ENCODE measurements at places on chromosomes 13 and 19.

DNA sequence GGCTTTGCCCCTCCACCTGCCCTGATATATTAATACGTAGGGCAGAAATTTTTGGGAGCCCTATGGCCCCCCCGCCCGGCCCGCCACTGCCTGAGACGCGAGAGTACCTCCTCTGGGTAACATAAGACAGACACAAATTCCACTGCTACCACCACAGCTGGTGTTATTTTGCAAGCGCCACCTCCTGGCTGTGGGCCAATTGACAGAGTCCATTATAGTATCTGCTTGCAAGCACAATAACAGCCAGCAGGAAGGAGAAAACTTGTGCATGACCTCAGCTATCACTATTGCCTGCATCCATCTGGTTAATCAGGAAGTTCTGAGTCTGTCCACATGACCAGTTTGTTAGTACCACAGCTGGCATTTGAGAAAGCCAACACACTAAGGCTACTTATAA, 25.3 kb upstream of the OR10H2 start:
- peak; percentile 32 for DNase-seq

GRCh38 chr19:7139095-7139494, 69.6 kb downstream of the ZNF557 start:
- no peak for DNase-seq

GRCh38 chr13:35005051-35005450, 63.0 kb downstream of the NBEA start:
- no peak for DNase-seq

- peak; percentile 20 for DNase-seq
These were observed 24.3 kb downstream of the LEUTX start for GRCh38 chr19:39802958-39803357.

GRCh38 chr19:17722655-17723240, 3.5 kb downstream of the MAP1S start:
- no peak for DNase-seq

- DNase-seq, result no peak
These were observed 106.4 kb upstream of the MLNR start for GRCh38 chr13:49113526-49114286.

DNA sequence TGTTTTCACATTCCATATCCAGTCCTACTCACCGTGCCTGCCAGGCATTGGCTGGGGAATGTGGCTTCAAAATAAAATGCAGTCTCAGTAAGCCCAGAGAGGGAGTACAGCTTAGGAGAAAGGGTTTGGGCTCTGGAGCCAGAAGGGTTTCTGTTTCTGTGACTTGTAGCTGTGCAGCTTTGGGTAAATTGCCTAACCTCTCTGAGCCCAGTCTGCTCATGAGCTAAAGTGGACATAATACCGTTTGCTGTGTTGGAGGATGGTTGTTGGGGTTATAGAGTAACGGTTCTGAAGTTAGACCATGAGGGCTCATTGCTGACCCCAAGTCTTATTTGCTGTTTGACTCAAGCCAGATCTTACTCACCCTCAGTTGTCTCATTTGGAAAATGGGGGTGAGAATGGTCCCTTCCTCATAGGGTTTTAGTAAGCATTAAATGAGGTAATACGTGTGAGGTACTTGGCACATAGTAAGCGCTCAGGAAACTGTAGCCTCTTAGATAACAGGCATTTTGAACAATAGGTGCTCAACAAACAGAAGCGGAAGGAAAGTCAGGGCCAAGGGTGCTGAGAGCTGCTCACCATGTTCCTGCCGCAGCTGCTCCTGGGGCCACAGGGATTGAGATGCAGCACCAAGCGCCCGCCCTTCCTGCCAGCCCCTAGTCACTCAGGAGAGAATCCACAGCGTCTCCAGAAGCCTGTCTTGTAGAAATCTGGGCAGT, 45.5 kb downstream of the C13orf42 start:
- DNase-seq, result no peak

- no peak for DNase-seq
These were observed 1440.3 kb downstream of the PCDH9 start for GRCh38 chr13:65789815-65790214.

DNA sequence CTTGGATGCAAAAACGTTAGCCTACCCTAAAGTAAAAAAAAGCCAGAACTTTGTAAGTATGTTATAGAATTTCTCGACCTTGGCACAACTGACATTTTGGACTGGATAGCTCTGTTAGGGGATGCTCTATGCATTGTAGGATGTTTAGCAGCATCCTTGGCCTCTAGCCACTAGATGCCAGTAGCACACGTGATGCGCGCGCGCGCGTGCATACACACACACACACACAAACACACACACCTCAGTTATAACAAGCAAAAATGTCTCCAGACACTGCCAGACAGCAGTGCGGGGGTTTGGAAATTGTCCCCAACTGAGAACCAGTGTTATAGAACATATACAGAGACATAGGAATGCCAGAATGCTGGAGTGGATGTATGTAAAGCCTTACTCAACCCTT, 17.2 kb downstream of the ZNF226 start:
- DNase-seq, result no peak

DNA sequence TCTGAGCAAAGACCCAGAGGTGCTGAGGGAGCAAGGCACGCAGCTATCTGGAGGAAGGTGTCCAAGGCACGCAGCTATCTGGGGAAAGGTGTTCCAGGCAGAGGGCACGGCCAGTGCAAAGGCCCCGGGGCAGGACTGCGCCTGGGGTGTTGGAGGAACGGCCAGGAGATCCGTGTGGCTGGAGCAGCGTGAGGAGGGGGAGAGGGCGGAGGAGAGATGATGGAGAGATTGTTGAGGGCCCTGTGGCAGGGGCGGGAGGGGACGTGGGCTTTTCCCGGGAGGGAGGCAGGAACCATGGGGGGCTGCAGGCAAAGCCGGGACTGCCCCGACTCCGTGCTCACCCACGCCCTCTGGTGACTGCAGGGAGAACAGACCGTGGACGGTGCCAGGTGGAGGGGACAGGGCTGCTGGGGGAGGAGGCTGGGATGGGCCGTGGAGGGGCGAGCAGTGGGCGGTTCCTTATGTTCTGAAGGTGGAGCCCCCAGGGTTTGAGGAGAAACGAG, 13.3 kb upstream of the MISP start:
- no peak for DNase-seq

GRCh38 chr13:28636677-28637317, 22.1 kb upstream of the POMP start:
- DNase-seq, result peak; percentile 77

DNA sequence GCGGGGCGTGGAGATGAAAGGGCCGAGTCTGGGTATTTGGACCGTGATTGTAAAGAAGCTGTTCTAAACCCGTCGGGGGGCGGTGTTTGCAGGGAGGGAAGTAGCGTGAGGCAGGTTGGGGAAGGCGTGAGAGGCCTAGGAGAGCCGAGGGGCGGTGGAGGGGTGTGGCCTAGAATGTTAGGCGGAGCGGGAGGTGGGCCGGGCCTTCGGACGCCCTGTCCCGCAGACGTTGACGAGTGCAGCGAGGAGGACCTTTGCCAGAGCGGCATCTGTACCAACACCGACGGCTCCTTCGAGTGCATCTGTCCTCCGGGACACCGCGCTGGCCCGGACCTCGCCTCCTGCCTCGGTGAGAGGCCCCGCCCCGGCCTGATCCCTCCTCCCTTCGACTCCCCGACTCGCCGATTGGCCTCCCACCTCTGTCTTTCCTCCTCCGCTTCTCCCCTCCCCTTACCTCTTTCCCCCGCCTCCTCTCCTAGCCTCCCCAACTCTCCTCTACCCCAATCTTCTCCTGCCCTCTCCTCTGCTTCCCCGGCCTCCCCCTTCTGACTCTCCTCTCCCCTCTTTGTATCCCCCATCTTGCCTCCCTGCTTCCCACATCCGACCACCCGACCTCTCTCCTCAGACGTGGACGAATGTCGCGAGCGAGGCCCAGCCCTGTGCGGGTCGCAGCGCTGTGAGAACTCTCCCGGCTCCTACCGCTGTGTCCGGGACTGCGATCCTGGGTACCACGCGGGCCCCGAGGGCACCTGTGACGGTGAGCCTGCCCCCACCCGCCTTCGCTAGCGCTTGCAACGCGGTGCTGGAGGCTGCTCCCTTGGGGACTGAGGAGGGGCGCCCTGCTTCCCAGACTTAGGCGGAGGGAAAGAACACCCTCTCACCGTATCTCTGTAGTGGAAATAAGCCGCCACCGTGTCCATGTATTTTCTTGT, 12.8 kb downstream of the LTBP4 start:
- no peak for DNase-seq

DNA sequence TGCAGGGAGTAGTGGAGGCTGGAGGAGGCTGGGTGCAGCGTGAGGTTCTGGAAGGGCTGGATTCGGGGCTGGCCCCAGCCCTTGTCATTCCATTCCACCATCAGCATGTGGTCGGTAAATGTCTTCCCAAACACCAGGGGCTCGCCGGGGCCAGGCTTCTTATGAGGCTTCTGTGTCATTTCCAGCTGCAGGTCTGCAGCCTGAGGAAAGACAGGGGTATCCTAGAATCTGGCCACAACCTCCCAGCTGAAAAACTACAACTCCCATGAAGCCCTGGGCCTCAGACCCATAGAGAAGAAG, 4.4 kb downstream of the BCAT2 start:
- DNase-seq, result no peak

GRCh38 chr19:35247526-35248309, 1.1 kb upstream of the LSR start:
- DNase-seq, result no peak

- DNase-seq, result no peak
These were observed 398.2 kb upstream of the NBEA start for GRCh38 chr13:34543836-34544235.

DNA sequence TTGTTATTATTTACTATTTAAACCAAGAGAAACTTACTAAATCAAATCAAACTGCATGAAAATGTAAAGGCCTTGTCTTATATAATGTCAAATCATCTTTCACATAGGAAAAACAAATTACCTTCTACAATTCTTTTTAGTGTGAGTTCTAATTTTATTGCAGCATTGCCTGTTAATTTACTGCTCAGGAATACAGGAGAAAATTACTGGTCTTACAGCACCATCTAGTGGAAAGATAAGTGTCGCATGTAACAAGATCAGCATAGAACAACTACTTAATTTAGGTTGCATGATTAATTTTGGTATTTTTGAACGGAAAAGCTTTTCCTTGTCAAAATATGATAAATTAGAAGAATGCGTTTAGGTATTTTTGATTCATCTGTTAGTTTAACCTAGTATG, 502.7 kb downstream of the UQCRFS1 start:
- peak; percentile 83 for DNase-seq

- DNase-seq, result no peak
These were observed 108.0 kb downstream of the TBC1D4 start for GRCh38 chr13:75373988-75374387.

DNA sequence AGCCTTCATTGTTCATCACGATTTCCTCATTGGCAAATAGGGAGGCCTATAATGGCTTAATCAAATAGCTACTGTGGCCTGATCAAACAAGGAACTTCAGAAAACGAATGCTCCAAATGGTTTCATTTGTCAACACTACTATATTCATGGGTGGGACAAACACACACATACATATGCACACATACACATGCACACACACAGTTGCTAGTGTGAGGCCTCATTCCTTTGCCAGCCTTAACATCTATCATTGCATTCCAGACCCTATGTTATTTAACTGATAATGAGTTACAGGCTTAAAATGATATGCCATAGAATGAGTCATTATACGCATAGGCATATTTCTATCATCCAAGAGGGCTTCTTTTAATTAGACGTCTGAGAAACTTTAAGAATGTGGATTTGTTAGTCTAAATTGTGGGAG, 140.2 kb downstream of the KLF5 start:
- DNase-seq, result no peak

DNA sequence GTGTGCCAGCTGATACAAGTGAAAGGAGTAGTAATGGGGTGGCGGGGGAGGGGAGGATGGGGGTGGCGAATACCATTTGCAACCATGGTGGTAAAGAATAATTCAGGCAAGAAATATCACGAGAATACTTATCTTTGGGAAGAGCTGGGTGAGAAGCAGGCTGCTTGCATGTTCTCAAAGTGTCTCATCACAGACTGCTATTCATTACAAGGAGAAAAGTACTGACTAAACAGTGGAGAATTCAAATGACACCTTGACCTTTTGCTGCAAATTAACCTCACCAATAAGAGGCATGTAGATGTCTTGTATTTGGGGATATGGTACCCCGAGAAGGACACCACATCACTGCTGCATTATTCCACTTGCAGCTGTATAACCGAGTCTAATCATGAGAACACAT, 585.7 kb upstream of the GPC6 start:
- DNase-seq, result no peak

- DNase-seq, result no peak
These were observed 2.3 kb upstream of the KBTBD7 start for GRCh38 chr13:41196620-41197019.

GRCh38 chr19:7899751-7900378, 3.8 kb upstream of the MAP2K7 start:
- DNase-seq, result no peak

GRCh38 chr19:51490676-51491075, 10.9 kb downstream of the SIGLEC12 start:
- no peak for DNase-seq

DNA sequence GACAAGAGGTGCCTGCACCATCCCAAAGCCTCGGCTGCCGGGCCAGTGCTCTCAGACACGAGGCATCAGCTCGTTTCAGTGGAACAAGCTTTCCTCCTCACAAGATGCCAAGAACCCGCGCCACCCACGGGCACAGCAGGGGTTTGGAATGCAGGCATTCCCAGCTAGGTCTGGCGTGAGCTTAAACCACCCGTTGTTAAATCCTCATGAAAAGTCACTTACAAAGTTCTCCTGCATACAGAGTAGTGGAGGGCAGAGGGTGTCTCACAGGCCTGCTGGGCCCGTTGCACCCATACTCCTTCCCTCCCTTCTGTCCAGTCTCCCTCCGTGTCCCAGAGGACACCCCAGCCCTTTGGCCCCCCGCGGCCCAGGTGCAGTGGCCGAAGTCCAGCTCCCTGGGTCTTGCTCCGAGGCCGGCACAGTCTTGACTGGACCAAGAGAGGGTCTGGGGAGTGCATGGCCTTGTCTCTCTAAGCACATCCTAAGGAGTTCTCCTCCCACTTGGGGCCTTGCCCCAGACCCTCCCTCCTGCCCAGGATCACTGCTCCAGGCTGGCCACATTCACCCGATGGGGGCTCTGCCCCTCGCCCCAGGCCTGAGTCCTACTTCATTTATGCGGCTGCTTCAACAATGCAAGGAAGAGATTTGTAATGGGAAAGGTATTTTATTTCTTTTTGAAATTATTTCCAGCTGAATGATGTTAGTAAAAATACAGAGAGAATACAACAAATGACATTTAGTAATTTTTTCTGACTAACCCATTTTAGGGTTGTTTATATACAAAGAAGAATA, 35.2 kb upstream of the GRTP1 start:
- no peak for DNase-seq

GRCh38 chr19:17883627-17884410, 12.1 kb downstream of the SLC5A5 start:
- no peak for DNase-seq

GRCh38 chr13:114099191-114099590, 33.2 kb downstream of the RASA3 start:
- DNase-seq, result no peak

- peak; percentile 59 for DNase-seq
These were observed at the start of gene ZFP36 for GRCh38 chr19:39406656-39407409. ZFP36 (plus strand) TSS chr19:39406847; CDS start chr19:39406905, 58 bp downstream.
